GM23338 (cell line): ENCODE measurements at places on chromosomes 2 and 18.

- no peak overlapping the region for H3K27ac ChIP-seq
- peaks cover 10% of the 10 kb centered on the region for H3K4me1 ChIP-seq
- H3K4me3 ChIP-seq = no peak overlapping the region
- no peaks in the 10 kb centered on the region for H3K27me3 ChIP-seq
Measured at GRCh38 chr2:96899413-96899741, 29.5 kb upstream of the SEMA4C start.

GRCh38 chr2:233901367-233901766 lies 15.8 kb upstream of the TRPM8 start:
- H3K4me3 ChIP-seq = no peak overlapping the region
- no peaks in the 10 kb centered on the region for H3K27me3 ChIP-seq
- DNase-seq = no peak
- no peaks in the 10 kb centered on the region for H3K36me3 ChIP-seq
- no peak overlapping the region for H3K27ac ChIP-seq

GRCh38 chr2:238338710-238339394 lies 18.5 kb downstream of the TRAF3IP1 start:
- H3K27me3 ChIP-seq = no peaks in the 10 kb centered on the region
- H3K4me1 ChIP-seq = no peaks in the 10 kb centered on the region
- no peak overlapping the region for H3K27ac ChIP-seq

DNA sequence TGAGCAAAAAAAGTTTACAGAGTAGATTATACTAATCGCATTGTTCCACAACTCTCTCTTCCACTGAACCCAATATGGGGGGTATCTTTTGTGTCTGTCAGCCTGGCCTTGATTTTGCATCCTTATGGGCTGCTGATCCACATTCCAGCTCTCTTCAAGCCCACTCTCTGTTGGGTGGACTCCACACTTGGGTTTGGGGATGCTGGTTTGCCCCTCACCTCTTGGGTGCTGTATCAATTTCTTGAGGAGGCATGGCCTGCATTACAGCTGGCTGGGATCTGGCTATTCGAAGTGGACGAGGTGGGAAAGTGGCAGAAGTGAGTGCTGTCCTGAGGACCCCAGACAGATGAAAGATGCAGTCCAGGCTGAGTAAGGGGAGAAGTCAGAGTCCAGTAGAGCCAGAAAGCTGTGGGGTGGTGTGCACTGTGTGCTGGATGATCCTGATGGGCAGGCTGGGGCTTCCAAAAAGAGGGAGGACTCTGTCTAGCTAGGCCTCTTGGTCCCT lies 141.4 kb downstream of the CAPN13 start:
- no peaks in the 10 kb centered on the region for H3K27me3 ChIP-seq
- no peaks in the 10 kb centered on the region for H3K4me1 ChIP-seq
- no peak overlapping the region for H3K27ac ChIP-seq
- peaks cover 5% of the 10 kb centered on the region; the same call in 1 of the 2 replicates for H3K36me3 ChIP-seq
- no peak for DNase-seq

- no peak overlapping the region for H3K27ac ChIP-seq
- H3K4me3 ChIP-seq = no peak overlapping the region
- H3K36me3 ChIP-seq = no peaks in the 10 kb centered on the region
- peaks cover 19% of the 10 kb centered on the region; the same call in 1 of the 2 replicates for H3K27me3 ChIP-seq
- DNase-seq = peak; percentile 60
Measured at GRCh38 chr2:44055664-44056063, 59.9 kb upstream of the LRPPRC start.

DNA sequence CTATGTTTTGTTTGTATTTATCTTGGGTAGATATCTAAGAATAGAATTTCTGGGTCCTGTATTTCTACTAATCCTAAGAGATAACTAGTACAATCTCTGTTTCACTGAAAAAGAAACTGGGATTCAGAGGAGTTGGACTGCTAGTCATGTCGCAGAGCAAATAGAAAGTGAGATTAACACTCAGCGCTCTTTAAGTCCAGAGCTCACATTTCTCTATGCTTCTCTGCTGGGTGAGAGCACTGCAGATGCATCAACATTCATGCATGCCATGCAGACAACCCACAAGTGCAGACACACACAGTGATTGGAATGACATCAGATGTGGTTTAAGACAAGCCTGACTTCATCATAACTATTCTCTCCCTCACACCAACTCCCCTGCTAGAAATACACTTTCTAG lies 563.8 kb downstream of the TDRD15 start:
- no peaks in the 10 kb centered on the region for H3K27me3 ChIP-seq
- no peak overlapping the region for H3K4me3 ChIP-seq
- DNase-seq = no peak
- no peaks in the 10 kb centered on the region for H3K4me1 ChIP-seq

GRCh38 chr2:46794693-46795317 lies 120.8 kb downstream of the MCFD2 start:
- H3K36me3 ChIP-seq = no peaks in the 10 kb centered on the region
- H3K4me3 ChIP-seq = no peak overlapping the region
- no peak for DNase-seq
- H3K4me1 ChIP-seq = no peaks in the 10 kb centered on the region
- H3K27ac ChIP-seq = no peak overlapping the region
- no peaks in the 10 kb centered on the region for H3K27me3 ChIP-seq
